Fibroblast of skin of right biceps (primary cell): ENCODE measurements at places on chromosomes 7 and 10.

DNA sequence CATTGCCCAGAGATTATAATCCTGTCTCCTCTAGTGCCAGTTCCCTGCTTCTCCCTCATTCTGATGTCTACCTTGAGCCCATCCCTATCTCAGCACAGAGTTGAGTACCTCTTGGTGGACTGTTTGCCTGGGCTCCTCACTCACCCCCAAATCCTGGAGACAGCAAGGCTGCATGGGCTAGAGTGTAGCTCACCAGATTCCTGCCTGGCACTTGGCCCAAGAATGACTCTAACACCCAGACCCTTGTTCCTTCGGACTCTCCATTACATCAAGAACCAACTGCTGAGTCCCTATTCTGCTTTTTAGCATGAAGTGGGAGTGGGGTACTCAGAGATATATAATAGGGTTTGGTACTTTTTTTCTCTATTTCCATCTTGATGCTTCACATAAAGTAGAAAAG, 22.1 kb downstream of the FAM13C start:
- DNase-seq: peak; percentile 36

DNA sequence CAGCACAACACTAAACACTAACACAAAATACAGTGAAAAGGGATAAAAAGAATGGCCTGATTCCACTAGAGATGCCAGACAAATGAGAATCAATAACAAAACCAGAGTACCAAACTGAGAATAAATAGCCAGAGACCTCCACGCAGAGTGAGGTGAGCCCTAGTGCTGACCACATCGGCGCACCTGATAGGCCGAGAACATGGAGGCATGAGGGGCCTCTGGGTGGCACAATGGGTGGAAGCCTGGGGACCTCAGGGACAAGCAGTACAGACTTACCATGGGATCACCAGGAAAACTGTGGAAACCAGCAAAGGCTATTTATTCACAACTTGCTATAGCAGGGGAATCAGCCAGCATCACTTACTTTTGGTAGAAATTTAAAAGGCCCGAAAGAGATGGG, 1.8 kb upstream of the CSGALNACT2 start:
- DNase-seq: no peak

GRCh38 chr7:92872701-92873100, 36.3 kb upstream of the CDK6 start:
- DNase-seq: peak; percentile 45

DNA sequence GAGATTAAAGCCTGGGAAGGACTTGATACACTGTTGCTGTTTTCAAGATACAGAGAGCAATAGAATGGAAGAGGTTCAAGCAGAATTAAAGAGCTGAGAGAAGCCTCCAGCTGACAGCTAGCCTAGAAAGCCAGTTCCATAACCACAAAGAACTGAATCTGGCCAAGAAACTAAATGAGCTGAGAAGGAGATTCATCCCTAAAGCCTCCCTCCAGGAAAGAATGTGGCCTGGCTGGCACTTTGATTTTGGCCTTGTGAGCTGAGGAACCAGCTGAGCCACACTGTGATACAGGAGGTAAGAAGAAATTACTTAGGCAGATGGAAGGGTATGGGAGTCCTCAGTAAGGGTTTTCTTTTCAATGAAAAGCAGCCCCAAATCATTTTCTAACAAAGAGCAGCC, 324.1 kb downstream of the PHF14 start:
- DNase-seq: peak; percentile 25

DNA sequence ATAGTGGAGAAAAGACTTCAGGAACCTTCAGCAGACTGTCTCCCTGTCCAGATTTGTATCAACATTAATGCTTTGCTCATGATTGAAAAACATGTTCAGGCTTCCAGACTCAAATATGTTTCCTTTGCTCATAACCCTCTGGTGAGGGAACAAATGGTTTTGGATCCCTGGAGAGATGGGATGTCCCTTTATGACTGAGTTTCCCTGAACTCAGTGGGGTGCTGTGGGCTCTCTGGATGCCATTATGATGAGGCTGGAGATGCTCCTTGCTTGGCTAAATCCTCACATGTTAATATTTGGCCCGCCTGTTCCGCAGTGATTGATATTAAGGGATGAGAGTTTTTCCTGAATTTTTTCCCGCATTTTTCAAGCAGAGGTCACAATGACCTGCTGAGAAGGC, 749.4 kb downstream of the SUGCT start:
- peak; percentile 35 for DNase-seq

- DNase-seq: no peak
These were observed 582.5 kb downstream of the CNTNAP2 start for GRCh38 chr7:146698995-146699610.

DNA sequence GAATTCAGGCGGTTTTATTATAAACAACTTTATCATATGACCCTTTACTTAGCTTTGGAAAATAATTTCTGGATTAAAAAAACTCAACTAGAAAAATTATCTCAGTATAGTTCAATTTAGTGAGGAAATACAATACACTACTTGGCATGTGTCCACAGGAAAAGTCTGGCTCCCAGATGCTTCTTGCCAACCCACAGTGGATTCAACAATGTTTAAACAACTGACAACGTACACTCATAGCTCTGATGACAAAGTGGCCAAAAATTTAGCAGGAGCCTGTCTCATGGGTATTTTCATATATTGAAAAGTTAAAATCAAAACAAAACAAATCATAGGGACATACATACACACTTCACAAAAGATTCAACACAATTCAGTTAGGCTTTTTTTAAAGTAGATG, 158.8 kb downstream of the SKAP2 start:
- DNase-seq: peak; percentile 95

- DNase-seq: peak; percentile 16
These were observed 368.9 kb downstream of the SORCS1 start for GRCh38 chr10:106795619-106796018.

DNA sequence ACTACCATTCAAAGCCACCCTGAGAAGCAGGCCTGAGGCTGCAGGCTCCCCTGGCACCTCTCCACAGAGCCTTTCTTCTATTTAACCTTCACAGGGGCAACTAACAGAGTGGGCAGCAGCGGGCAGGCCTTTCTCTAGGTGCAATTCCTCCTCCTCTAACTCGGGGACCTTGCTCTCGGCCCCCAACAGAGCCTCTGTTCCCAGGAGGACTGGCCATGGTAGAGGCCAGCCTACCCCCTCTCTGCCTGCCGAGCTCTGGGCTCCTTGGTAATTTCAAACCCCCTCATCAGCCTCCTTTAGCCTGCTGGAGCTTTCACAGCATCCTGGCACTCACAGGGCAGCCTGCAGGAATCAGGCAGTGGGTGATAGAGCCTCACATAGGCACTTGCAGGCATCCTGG, 920.8 kb upstream of the ZNF722 start:
- no peak for DNase-seq

- DNase-seq: no peak
These were observed 30.9 kb downstream of the GRID2IP start for GRCh38 chr7:6520163-6520981.

DNA sequence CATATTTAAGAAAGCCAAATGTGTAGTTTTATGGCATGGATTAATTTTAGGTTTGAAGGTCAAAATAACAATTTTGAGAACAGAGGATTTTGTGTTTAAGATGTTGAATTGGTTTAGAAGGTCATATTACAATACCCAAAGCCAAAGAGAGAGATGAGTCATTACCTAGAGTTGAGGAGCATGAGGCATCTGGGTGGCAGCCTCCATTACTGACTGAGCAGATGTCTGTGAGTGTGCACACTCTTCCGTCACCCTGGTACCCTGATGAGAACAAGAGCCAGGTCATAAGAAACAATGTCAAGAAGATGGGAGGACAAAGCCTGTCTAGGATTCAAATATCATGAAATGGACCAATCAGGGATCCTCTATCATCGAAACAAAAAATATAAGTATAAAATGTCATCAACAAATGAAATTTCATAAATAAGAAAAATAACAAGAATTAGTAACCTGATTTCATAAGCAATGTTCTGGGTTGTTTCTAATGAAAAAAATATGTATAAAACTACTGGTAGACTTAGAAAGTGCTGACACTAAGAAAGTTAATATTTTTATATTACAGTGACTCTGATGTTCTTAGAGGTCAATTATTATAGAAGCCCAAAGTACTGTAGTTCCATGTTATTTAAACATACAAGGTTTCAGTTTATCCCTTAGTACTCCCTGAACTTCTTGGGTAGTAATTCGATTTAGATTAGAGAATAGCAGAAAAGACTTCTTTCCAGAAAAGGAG, 20.0 kb downstream of the CUBN start:
- DNase-seq: peak; percentile 75

DNA sequence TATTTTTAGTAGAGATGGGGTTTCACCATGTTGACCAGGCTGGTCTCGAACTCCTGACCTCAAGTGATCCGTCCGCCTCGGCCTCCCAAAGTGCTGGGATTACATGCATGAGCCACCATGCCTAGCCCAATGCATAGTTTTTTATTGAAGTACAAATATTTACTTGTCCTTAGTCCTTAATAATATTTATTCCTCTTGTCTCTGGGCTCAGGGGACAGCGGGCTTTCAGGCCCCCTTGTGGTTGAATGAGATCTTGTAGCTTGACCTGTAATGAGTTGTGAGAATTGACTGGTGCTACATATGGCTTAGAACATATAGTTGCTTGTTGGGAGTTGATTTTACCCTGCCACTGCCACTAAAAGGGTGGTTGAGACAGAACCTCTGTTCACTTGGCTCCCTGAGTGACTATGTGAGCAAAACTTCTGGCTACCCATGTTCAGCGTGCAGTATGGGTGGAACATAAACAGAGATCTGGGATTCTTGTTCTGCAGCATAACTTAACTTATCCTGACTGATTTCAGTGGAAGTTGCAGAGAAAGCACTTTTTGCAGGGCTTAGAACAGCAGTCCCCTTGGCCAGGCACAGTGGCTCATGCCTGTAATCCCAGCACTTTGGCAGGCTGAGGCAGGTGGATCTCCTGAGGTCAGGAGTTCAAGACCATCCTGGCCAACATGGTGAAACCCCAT, 14.9 kb downstream of the CCL26 start:
- peak; percentile 42 for DNase-seq

- no peak for DNase-seq
These were observed 562.6 kb upstream of the GALNT17 start for GRCh38 chr7:70569335-70569819.

DNA sequence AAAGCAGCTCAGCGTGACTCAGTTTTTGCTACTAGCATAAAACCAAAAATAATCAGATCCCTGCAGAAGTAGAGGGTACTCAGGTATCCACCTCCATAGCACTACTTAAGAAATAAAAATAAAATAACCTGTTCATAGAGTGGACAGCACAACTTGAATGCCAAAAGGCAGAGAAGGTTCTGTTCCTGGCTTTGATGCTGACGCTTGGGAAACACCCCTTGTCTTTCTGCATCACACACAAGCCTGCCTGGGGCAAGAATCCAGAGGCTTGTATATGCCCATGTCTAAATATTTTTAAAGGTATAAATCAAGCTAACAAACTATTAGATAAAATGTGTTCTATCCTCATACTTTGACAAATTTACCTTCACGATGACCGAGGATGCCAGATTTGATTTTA, 207.3 kb downstream of the KIAA1217 start:
- no peak for DNase-seq

GRCh38 chr7:132652507-132652906, 76.2 kb upstream of the PLXNA4 start:
- no peak for DNase-seq

DNA sequence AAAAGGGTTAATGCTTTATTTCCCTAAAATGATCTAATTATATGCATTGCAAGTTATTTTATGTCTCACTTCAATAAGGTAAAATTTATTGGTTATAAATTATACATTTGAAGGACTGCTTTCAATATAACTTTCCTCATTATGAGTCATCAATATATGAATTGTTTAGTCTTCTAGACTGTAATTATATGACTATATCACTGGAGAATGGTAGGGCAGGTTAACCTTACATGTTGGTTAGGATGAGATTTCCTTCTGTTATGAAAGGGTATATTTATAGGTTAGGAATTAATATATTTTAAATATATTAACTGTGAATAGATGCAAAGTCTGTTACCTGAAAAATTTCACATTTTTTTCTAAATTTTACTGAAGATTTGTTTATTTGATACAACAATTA, 406.4 kb upstream of the ETV1 start:
- DNase-seq: no peak

- no peak for DNase-seq
These were observed 6.1 kb downstream of the LMOD2 start for GRCh38 chr7:123661765-123662164.

GRCh38 chr7:22363756-22364422, 6.9 kb upstream of the RAPGEF5 start:
- DNase-seq: no peak

DNA sequence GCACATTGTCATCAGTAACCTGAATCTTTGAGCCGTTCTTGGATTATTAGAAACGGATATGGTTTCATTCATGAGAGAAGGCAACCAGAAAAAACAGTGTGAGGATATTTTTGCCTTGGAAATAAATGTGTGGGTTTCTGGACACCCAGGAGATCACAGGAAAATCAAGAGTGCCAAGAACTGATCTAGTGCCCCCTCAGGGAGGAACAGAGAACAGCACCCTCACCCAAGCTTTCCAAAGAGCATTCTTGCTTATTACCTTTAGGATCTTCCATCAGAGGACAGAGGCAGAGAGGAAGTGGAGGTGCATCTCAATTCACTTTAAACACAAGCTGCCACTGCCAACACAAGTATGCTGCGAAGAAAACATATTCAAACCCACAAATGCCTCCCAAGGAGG, 851.5 kb upstream of the COBL start:
- DNase-seq: no peak

DNA sequence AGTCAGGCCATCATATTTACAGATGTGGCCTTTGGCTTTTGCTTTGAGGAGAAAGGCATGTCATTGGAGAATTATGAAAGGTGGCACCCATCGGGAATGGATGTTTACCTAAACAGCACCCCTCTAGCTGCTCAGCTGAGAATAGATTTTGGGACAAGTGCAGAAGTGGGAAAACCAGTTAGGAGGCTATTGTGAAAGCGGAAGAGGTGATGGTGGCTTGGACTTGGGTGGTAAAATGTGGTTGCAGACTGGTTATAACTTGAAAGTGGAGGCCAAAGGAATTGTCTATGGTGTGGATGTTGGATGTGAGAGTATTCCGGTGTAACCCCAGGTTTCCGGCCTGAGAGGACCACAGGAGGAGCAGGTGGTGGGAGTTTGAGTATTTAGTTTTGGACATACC, 5.2 kb upstream of the SLC12A9 start:
- DNase-seq: no peak

- DNase-seq: peak; percentile 46
These were observed 1.9 kb upstream of the GPER1 start for GRCh38 chr7:1085910-1086421.

- DNase-seq: no peak
These were observed 514.7 kb downstream of the RPS24 start for GRCh38 chr10:78548369-78548768.

DNA sequence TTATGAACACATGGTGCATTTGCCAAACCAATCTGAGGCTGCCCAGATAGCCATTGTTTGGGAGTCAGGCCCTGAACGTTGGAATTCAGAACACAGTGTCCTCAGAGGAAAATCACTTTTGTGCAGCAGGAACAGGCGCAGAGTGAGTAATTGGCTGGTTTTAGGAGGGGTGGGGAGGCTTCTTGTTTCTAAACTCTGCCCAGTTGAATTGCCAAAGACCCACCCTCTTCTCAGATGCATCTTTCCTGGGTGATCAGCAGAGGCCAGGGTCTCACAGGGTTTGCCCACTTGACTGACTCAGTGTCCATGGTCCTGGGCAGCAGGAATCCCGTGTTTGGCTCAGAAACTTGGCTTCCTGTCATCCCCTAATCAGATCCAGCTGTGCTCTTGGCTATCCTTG, 24.3 kb downstream of the PRLHR start:
- peak; percentile 16 for DNase-seq

- DNase-seq: no peak
These were observed 149.5 kb downstream of the FAM107B start for GRCh38 chr10:14625192-14625631.

GRCh38 chr7:68730194-68730593, 868.1 kb upstream of the AUTS2 start:
- no peak for DNase-seq

GRCh38 chr10:29783201-29783947, 148.6 kb upstream of the SVIL start:
- no peak for DNase-seq
